ENCODE measurements at places on chromosomes 11 and 22.

DNA sequence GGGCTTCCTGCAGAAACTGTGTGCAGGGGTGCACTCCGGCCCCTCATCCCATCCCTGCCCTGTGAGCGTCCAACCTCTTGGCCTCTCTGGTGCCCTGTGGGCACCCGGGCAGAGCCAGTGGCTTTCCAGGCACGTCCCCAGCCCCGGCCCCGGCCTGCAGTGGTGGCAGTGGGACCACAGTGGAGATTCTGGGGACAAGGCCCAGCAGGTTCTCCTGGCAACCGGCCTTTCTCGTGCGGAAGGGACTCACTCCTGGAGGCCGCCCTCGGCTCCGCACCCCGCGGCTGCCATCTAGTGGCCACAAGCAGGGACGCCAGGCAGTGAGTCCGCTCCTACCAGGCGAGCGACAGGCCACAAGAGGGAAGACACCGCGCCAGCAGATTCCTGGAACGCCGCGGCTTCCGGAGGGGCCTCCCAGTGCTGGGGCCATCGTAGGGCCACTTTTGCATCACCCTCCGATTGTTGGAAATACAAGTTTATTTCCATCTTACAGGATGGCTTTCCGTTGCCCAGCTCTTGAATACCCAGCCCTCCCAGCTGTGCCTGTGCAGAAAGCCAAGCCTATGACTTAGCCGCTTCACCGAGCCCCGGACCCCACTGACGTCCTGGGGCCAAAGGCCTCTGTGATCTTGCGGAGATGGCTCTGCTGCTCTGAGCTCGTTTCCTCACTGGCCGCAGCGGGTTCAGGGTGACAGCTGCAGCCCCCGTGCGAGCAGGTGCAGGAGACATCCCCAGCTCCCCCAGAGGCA is 357.3 kb downstream of the CTTN start:
- DNase-seq = peak; percentile 15

GRCh38 chr11:61683961-61684869 is 4.0 kb downstream of the DAGLA start:
- no peak for DNase-seq

- DNase-seq = no peak
These were observed 31.6 kb downstream of the CPT1A start for GRCh38 chr11:68810164-68810563.

GRCh38 chr11:83681031-83681781 is 395.0 kb upstream of the CCDC90B start:
- DNase-seq = no peak

DNA sequence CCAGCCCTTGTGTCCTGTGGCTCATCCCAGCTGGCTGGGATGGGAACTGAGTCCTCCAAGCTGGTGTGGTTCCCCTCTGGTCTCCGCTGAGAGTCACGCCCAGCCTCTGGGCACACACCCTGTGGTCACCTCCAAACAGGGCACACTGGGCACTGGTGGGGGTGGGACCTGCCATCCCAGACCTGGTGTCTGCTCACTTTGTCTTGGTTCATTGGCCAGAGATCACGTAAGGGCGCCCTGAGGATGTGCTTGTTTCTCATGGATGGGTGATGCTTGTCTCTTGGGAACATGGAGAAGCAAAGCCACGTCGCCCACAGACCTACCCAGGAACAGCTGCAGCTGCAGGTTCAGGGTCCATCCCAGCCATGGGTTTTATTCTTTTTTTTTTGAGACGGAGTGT is 43.1 kb downstream of the LRP5 start:
- DNase-seq = no peak

- no peak for DNase-seq
These were observed 12.7 kb downstream of the STK33 start for GRCh38 chr11:8581300-8581699.

- no peak for DNase-seq
These were observed 751 bp downstream of the FIBIN start for GRCh38 chr11:26994631-26995095.

GRCh38 chr11:131692961-131693360 is 322.5 kb downstream of the NTM start:
- no peak for DNase-seq

DNA sequence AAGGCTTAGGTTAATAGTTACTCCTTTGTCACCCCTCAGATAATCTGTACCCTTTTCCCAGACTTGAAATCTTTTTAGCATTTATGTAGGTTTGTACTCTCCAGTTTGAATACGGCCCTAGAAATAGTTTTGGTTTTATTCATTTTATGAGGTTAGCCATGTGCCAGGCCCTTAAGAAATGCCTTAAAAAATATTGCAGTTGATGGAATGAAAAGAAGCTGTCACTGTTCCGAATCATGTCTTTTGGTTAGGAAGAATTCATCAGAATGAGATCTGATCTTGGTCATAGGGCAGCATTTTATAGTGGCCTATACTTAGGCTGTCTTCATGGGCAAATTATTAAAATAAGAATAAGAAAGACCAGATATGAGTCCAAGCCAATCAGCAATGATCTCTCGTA is 14.8 kb upstream of the PRSS23 start:
- DNase-seq = peak; percentile 30

- no peak for DNase-seq
These were observed 22.0 kb downstream of the JAML start for GRCh38 chr11:118202599-118203422.

GRCh38 chr22:31233001-31233400 is 20.9 kb downstream of the LIMK2 start:
- no peak for DNase-seq

GRCh38 chr11:6323291-6323905 is 3.1 kb upstream of the CAVIN3 start:
- no peak for DNase-seq

DNA sequence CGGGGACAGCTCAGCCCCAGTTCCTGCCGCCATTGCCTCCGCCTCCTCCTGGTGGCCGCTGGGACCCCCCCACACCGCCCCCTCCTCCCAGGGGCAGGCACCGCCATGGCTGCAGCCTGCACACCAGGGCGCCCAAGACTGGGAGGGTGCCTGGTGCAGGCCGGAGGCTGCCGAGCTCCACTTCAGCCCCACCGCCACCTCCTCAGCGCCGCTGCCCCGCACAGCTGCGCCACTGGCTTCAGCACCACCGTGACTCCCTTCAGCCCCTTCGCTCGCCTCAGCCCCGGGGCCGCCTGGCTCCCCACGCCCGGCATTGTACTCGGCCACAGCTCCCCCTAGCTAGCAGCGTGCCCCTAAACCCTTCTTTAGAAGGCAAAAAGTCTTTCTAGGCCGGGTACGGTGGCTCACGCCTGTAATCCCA is 131.1 kb downstream of the CRYBB2 start:
- DNase-seq = no peak

GRCh38 chr11:64007629-64008282 is 21.5 kb downstream of the OTUB1 start:
- no peak for DNase-seq

- DNase-seq = no peak
These were observed 40.1 kb upstream of the APLNR start for GRCh38 chr11:57276971-57277675.

DNA sequence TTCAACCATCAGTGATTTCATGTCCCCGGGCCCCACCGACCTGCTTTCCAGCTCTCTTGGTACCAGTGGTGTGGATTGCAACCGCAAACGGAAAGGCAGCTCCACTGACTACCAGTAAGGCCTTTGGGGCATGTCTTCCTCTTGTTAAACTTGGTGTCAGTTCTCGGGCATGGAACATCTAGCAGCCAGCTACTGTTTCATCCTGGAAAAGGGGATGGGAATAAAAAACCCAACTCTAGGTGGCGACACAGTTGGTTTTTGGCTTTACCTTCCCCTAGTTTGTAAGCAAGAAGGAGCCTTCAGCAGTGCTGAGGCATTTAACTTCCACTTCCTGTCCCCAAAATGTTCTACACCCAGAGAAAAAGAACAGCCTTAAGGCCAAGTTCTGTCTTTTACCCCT is 76.7 kb downstream of the BMAL1 start:
- no peak for DNase-seq

GRCh38 chr11:132099692-132100091 is 729.3 kb downstream of the NTM start:
- DNase-seq = no peak

- no peak for DNase-seq
These were observed 344.5 kb upstream of the PLET1 start for GRCh38 chr11:112605093-112605666.

DNA sequence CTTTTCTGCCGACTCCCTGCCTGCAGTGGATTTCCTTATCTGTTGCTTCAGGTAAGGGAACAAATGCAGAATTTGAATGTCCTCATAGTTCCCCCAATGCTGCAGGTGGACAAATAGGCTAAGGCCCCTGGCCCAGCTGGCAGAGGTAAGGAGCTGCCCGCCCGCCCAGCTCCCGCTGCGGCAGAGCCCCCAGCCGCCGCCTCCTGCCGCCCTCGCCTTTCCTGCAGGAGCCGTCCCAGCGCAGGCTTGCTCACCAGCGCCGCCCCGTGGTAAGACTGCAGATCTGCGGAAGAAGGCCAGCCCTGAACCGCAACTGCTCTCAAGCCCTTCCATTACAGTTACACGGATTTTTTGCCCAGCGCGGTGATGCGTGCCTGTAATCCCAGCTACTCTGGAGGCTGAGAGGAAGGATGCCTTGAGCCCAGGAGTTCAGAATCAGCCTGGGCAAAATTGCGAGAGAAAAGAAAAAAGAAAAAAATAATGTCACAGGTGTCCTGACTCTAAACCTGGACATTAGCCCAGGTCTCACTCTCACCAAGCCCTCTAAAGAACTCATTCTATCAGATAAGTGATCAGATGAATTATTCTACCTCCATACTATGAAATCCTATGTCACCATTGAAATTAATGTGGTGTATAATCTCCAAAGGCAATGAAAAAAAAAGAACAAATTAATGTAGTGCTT is 51.2 kb upstream of the EMID1 start:
- peak; percentile 16 for DNase-seq

- DNase-seq = no peak
These were observed 66.2 kb upstream of the TCF20 start for GRCh38 chr22:42336527-42337227.

DNA sequence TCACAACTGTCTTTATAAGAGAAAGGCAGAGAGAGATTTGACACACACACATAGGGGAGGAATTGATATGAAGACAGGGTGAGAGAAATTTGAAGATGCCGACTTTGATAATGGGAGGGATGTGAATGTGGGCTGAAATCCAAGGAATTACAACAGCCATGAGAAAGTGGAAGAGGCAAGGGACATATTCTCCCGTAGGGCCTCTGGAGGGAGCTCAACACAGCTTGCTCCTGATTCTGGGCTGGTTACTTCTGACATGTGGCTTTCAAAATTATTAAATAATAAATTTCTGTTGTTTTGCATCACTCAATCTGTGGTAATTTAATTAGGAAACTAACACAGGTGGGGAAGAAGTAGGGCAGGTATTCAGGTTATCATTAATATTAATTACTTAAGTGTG is 282.9 kb downstream of the LUZP2 start:
- no peak for DNase-seq

Measured in GM04504 (cell line).